Left lung (tissue), 14 donors: ENCODE measurements at places on chromosomes 16 and 17. TPM values are rescaled to one million over a fixed set of nuclear protein-coding genes. Genes with fewer than 3 reads are reported as not detected.

The CENPT gene
- 37.9 TPM for total RNA-seq

The GRIN2C gene
- not detected for total RNA-seq

The NPIPB9 gene
- total RNA-seq, result 1.5 TPM

DNA sequence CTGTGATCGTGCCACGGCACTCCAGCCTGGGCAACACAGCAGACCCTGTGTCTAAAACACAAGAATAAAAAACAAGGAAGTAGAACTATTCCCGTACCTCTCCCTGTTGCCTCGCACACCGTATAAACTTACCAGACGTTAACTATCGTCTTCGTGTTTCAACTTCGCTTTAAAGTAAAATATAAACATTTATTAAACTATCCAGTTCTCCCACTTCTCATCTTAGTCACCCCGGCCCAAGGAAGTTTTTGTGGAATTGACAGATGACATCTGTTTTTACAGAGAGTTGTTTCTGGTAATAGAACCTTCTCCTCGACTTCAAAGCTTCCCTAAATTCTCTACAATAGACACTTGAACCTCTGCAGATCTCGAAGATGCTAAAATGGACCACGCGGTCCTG is 83.1 kb downstream of the NXN start:
- no peaks in the 10 kb centered on the region for H3K27me3 ChIP-seq
- no peak overlapping the region for H3K4me3 ChIP-seq
- peaks cover 7% of the 10 kb centered on the region for H3K4me1 ChIP-seq
- H3K27ac ChIP-seq, result peak overlapping the region; percentile 56
- DNase-seq, result no peak

DNA sequence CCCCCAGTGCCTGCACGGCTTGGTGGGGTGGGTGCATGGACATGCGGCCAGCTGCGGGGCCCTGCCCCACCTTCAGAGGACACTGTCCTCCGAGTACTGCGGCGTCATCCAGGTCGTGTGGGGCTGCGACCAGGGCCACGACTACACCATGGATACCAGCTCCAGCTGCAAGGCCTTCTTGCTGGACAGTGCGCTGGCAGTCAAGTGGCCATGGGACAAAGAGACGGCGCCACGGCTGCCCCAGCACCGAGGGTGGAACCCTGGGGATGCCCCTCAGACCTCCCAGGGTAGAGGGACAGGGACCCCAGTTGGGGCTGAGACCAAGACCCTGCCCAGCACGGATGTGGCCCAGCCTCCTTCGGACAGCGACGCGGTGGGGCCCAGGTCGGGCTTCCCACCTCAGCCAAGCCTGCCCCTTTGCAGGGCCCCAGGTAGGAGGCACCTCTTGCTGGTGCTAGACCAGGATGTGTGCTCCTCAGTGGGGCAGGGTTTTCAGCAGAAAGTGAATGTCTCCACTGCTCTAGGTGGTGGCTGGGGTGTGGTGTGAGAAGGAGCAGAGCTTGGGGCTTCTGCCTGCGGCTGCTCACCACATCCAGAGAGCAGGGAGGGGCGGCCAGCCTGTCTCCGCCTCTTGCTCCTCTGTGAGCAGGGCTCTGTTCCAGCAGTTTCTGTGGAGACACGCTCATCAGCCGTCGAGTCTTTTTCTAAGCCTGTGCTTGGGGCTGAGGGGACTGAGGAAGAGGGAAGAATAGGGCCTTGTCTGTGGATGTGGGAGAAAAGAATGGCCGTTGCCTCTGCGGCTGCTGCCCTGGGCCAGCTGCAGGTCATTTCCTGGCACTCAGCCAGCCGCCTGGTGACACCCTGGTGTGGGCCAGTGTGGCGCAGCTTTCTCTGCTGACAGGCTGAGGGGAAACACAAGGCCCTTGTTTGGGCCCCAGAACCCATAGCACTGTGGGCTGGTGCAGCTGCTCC is 2.2 kb downstream of the ZNF276 start:
- no peaks in the 10 kb centered on the region for H3K27me3 ChIP-seq
- no peaks in the 10 kb centered on the region for H3K36me3 ChIP-seq
- peaks cover 64% of the 10 kb centered on the region for H3K4me1 ChIP-seq
- peak overlapping the region; percentile 94 for H3K4me3 ChIP-seq
- DNase-seq, result no peak

GRCh38 chr17:62193249-62193648 is 128.2 kb upstream of the MED13 start:
- no peak for DNase-seq
- no peaks in the 10 kb centered on the region for H3K4me1 ChIP-seq
- no peak overlapping the region for H3K27ac ChIP-seq

DNA sequence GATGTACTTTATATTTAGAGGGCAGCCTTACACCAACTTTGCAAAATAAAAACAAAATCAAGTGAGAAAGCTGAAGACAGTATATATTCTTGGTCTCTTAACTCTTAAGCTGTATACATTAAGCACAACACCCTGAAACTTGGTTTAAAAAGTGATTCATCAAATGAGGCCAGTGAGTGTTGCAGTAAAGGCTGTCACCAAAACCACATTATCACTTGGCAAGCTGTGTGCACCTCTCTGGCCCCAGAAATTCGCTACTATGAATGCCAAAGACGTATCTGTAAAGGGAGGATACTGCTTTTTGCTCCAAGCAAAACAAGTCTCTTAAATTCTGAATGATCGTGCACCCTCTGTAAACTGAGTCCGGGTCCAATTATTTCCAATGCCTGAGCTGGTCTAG is 163.9 kb downstream of the ZFHX3 start:
- peaks cover 3% of the 10 kb centered on the region for H3K4me1 ChIP-seq
- DNase-seq, result no peak
- peaks cover 12% of the 10 kb centered on the region for H3K36me3 ChIP-seq
- no peaks in the 10 kb centered on the region for H3K27me3 ChIP-seq
